COR-L47 (cell line): ENCODE measurements at places on chromosomes 16 and 17.

GRCh38 chr16:86712158-86713009 is 134.0 kb downstream of the FOXL1 start:
- no peak for DNase-seq

- no peak for DNase-seq
Measured at GRCh38 chr16:28110074-28110473, 46.6 kb upstream of the GSG1L start.

GRCh38 chr17:48558057-48558830 is 13.3 kb upstream of the HOXB2 start:
- no peak for DNase-seq

GRCh38 chr16:8989099-8989878 is 25.6 kb upstream of the USP7 start:
- DNase-seq: no peak

GRCh38 chr16:13315642-13316427 is 414.4 kb downstream of the SHISA9 start:
- no peak for DNase-seq

- DNase-seq: no peak
Measured at GRCh38 chr17:82823004-82823403, 16.8 kb downstream of the ZNF750 start.

DNA sequence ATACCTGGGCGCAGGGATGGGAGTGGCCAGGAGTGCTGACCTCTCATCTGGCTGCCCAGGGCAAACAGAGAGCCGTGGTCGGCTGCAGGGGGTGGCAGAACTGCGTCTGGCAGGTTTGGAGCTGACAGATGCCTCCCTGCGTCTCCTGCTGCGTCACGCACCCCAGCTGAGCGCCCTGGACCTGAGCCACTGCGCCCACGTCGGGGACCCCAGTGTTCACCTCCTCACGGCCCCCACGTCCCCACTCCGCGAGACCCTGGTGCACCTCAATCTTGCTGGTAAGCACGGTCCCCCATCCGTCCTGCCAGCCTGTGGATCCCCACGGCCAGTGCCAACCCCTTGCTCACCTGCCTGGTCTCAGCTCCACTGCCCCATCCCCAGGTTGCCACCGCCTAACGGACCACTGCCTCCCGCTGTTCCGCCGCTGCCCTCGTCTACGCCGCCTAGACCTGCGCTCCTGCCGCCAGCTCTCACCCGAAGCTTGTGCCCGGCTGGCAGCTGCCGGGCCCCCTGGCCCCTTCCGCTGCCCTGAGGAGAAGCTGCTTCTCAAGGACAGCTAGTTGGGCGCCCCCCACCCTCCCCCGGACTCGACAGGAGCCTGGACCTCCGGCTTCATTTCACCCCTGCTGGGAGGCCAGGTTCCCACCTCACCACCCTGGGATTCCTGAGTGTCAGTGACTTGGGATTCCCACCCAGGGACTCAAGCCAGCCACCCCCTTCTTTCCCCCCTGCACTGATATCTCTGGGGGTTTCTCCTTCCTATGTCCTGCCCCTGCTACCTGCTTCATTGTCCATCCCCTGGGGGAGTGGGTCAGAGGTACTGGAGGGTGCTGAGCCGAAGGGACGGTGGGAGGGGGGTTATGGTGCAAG is 2.0 kb upstream of the ORAI3 start:
- DNase-seq: no peak

GRCh38 chr17:68289936-68290267 is 1.0 kb downstream of the SLC16A6 start:
- DNase-seq: no peak

- no peak for DNase-seq
Measured at GRCh38 chr17:65163990-65164495, 26.9 kb downstream of the RGS9 start.
